Testis (tissue), 5 donors: ENCODE measurements at places on chromosomes 12 and 14.

- peak; percentile 55 for DNase-seq
Measured at GRCh38 chr14:73591690-73592449, at the start of gene ACOT4. ACOT4 (plus strand) TSS chr14:73591873; CDS start chr14:73591960, 87 bp downstream.

GRCh38 chr12:77372026-77372425, 306.7 kb upstream of the E2F7 start:
- no peak for DNase-seq

GRCh38 chr12:118760623-118761022, 220.7 kb upstream of the SRRM4 start:
- DNase-seq = no peak

- no peak for DNase-seq
Measured at GRCh38 chr14:53622447-53622846, 334.2 kb downstream of the BMP4 start.

DNA sequence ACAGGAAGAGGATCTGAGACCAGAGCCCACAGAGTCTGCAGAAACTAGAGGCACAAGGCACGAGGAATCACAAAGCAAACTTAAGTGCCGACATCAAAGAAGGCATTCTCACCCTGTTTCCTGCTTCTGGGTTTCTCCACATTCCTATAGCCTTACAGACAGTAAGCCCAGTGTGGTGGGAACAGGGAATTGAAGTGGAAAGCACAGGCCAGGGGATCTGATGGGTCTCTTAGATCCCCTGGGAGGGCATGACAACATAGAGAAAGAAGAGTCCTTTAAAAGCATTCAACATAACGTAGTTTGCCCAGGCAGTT, 75.6 kb upstream of the FRMD6 start:
- no peak for DNase-seq

- no peak for DNase-seq
Measured at GRCh38 chr12:117080661-117081144, 18.5 kb downstream of the TESC start.

DNA sequence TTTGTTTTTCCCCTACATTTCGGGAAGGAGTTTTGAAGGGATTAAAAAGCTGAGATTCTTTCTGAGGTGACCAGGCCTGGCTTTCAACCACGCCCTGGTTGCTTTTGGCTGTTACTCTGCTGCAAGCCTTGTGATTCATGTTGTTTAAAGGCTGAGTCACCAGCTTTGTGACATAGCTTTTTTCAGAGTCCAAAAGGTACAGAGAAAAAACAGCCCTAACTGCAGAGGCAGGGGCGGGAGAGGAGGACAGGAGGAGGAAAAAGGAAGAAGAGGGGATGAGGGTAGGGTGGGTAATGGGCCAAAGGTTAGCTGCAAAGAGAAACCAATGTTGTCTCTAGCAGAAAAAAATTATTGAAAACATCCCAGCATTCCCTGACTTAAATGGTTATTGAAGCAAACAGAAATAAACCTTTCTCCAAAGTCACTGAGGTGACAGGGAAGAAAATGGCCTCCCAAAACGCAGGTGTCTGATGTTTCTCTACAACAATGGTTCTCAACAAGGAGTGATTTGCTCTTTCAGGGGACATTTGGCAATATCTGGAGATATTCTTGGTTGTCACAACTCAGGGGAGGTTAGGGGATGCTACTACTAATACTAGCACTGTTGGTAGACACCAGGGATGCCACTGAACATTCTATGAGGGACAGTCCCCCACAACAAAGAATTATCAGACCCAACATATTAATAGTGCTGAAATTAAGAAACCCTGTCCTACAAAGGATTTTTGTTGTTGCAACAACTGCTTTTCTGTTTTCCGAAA, 2.1 kb upstream of the UBC start:
- peak; percentile 72 for DNase-seq

- no peak for DNase-seq
Measured at GRCh38 chr12:34333337-34333736, 311.0 kb downstream of the ALG10 start.

- DNase-seq = no peak
Measured at GRCh38 chr14:68328509-68328908, 464.4 kb downstream of the ZFP36L1 start.

DNA sequence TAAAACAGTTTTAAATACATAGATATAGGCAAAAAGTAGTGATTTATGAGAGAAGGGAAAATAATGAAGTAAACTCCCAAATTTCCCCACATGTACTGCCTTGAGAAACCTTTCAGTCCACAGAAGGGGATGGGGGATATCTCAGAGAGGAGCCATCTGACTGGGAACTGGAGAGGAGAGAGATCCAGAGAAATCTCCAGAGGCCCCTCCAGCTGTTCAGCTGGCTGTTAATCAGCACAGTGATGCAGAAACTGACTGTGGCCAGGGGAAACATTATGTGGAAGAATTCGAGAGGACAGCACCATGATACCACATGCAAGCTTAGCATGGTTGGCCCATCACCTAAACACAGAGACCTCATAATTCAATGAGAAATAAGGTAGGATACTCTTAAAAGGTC, 1165.9 kb upstream of the TMEM132C start:
- DNase-seq = no peak

GRCh38 chr12:26097046-26097878, 27.6 kb downstream of the BHLHE41 start:
- DNase-seq = peak; percentile 77
